Cardiac muscle cell (in vitro differentiated cells and primary cell): ENCODE measurements at places on chromosomes 16 and 17.

DNA sequence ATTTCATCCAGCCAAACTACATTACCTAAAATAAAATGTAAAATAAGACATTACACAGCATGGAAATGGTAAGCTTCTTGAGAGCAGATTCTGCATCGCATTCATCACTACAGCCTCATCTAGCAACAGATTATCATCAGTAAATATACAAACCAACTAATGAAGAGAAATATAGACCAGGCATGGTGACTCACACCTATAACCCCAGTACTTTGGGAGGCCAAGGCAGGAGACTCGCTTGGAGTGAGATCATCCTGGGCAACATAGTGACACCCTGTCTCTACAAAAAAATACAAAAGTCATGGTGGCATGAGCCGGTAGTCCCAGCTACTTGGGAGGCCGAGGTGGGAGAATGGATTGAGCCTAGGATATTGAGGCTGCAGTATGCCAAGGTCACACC is 19.9 kb downstream of the NCBP3 start:
- DNase-seq, result no peak

DNA sequence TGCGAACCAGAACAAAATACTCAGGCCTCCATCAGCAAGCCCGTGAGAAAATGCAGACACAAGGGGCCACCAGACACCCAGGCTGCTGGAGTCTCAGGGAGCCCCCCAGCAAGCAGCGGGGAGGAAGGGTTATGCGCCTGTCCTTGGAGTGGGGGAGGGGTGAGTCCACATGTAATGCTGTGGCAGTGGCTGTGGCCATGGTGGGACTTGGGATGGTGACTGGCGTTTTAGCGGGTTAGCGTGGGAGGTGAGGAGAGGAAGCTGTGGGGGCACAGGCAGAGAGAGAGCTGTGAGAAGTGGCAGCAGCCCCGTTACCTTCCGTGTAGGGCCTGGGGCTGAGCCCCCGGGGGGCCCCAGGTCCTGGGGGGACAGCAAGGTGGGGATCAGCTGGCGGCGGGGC is 58.3 kb downstream of the SRCIN1 start:
- DNase-seq, result no peak

DNA sequence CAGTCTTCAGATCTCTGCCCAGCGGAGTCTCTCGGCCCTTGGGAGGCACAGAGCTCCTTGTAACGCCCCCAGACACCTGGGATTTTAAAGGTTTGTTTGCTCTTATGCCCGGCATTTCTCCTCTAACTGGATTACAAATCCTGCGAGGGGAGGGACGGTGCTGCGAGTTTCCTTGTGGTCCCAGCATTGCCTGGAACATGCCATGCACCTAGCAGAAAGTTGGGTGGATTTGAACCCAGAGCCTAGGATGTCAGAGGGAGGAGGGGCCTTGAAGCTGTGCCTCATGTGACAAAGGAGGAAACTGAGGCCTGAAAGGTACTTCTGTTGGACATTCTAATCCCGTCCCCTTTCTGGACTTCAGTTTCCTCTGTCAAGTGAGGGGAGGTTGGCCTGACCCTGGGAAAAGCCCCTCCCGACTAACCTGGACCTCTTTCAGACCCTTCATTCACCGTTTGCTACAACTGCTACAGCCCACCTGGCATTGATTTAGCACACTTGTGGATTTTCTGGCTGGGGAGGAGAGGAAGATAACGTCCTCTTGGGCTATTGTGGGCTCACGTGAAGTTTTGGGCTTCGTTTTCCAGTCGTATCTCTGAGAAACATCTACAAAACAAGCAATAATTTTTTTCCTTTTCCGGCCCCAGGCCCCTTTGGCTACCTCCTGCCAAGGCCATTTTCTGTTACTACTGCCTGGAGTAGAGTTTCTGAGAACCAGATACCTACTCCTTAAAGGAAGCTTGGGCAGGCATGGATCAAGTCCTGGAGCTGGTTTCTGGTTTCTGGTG is 30.9 kb downstream of the MRC2 start:
- DNase-seq, result no peak

- DNase-seq, result no peak
Measured at GRCh38 chr17:38910325-38910724, 15.1 kb upstream of the LASP1NB start.

DNA sequence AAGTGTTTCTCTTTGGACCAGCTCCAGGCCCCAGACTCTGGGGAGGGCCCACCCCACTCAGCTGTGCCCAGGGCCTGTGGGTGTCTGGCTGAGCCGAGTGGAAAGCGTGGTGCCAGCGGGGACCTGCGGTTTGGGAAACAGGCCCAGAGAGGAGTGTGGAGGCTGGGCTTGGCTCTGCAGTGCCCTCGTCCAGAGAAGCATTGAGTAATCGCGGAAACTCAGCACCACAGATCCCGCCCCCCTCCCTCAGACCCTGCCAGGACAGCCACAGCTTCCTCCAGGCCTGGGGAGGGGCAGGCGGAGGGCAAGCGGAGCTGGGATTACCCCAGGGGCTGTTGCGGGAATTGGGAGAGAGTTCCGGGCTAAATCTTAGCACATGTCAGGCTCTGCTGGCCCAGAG is 14.6 kb upstream of the PITPNA start:
- peak; percentile 98 for DNase-seq

GRCh38 chr16:4110680-4111079 is 5.6 kb downstream of the ADCY9 start:
- no peak for DNase-seq

DNA sequence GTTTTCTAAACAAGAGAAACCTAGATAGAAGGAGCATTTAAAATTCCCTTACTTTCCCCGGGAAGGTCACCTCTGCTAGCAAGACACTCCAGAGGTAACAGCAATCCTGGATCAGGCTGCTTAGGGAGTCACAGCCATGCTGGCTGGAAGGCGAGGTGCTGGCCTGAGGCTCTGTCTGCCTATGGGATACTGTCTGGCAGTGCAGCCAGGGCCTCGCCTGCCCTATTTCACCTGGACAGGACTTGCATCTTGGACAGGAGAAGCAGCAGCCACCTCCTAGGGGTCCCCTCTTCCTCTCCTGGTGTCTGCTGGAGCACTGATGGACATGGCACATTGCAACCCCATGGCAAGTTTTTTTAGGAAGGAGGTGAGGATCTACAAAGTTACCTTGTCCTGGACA is 15.1 kb downstream of the FA2H start:
- DNase-seq, result no peak

DNA sequence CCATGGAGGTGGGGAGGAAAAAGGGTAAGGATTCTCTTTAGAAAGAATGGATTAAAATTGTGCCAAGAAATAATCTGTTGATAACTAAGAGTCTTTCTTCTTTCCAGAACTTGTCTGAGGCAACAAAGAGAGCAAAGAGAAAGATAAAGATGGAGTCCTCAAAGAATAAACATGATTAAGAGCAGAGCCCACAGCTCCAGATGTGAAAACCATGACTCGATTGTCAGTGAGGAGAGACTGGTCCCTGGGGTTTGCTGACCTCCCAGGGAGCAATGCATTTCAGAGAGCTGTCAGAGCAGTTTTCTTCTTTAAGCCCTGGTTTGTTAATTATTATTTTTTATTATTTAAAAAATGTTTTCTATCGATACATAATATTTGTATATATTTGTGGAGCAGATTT is 74.6 kb downstream of the TMEM100 start:
- DNase-seq, result no peak

DNA sequence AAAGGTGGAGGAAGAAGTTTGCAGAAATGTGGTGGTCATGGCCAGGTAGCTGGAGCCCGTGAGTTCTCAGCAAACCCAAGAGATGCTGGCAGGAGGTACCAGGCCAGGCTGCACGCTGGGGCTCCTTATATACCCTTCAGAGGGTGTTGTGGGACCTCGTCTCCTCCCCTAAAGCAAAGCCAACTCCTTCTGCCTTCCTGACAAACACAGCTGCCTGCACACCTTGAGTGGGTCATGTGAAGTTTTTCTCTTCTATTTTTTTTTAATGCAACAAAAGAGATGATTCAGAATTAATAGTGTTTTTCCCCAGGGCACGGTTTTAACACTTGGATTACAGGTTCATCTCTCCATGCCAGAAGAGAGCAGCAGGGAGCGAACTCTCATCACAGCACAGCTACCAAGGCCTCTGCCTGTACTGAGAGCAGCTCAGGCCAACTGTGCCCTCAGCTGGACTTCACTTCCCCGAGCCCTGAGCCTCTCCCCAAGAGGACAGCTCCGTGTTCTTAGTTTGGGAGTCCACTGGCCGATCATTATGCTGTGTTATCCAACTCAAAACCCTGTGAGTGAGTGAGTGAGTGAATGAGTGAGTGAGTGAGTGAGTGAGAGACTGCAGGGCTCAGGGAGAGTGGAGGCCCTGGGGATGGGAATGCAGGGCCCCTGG is at the start of gene KRT15:
Gene KRT15 (minus strand): TSS at position 102 of the 661 bp plus-strand sequence. CDS start 63 bp downstream, at position 39.
- DNase-seq, result no peak

GRCh38 chr17:80856863-80857755 is 134.5 kb upstream of the CHMP6 start:
- no peak for DNase-seq

DNA sequence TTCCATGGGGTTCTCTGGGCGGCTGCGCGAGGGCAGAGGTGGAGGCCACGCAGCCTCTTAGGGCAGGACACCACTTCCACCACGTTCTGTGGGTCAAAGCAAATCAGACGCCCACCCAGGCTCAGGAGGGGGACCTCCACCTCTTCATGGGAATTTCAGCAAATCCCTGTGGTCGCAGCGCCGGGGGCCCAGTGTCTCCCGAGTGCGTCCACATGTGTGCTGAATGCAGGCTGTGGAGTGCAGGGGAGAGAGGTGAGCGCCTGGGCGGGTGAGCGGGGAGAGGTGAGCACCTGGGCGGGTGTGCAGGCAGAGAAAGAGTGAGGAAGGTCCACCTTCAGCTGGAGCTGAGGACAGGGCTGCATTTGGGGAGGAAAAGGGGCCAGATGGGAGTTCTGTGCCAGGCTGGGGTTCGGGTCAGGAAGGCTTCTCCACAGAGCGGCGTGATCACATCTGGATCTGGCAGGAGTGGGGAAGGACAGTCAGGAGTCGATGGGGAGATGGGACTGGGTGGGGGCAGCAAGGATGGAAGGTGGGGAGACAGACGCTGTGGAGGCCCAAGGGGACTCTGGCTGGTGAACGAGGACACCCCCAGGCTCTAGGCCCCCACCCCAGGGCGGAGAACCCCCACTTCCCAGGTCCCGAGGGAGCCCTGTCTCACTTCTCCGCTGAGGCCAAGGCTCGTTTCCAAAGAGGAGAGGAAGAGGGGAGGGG is 36.8 kb upstream of the CBFA2T3 start:
- no peak for DNase-seq

- DNase-seq, result peak; percentile 45
Measured at GRCh38 chr17:18362698-18363100, 651 bp downstream of the SHMT1 start.

DNA sequence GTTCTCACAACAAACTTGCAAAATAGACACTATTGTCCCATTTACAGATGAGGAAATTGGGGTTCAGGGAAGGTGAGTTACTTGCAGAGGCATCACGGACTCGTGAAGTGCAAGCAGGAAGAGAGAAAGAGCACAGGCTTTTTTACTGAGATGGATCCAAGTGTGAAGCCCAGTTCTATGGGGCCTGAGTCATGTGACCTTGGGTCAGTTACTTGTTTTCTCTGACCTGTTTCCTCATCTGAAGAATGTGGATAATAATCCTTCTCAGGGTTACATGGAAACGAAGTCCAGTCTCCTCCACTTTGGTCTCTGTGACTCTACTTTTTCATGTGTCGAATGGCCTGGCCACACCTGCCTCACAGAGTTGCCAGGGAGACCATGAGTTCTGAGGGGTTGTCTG is 134.4 kb downstream of the SPACA3 start:
- DNase-seq, result no peak

DNA sequence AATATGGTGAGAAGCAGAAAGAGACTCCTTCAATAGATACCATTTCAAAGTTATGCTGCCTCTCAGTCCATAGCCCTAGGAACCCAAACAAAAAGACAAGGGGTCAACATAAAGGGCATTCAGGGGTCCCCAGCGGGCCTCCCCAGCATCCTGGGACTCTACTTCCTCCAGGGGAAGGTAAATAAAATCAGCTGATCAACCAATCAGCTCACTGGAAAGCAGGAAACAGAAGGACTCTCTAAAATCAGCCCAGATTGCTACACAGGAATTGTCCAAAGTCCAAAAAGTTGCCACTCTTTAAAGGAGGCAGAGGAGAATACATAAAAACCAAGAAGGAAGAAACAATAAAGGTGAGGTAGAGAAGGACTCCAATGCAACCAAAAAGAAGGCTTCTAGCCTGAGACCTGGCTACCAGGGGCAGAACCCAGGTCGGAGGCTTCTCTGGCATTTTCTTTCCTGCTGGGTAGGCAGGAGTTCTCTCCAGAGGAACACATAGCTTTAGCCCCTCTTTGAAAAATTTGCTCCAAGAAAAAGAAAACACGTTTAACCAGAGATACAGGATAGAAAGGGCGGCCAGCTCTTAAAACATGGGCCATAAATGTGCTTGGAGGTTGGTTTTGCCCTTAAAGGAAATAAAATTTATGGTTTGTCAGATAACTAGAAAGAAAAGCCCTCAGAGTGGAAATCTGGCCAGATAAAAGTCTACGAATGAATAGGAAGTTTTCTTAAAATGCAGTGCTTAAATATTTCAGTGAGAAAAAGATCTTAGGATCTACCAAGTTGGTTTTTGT is 404.6 kb downstream of the SOX9 start:
- DNase-seq, result no peak

DNA sequence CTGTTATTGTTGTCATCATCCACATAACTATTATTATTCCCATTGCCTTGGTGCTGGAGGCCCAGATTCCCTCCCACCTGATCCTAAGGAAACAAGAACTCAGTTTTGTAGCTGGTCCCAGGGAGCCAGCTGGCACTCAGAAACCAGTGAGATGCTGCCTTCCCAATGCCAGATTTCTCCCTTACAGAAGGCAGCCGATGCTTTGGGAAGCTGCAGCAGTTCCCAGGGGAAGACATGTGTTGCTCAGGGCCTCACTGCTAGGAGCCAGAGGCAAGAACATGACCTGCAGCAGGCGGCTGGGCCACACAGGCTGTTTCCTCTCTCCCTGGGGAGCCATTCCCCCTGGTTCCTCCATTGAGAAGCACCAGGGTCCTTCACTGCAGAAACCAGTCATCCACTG is 59.9 kb upstream of the GRIN2A start:
- DNase-seq, result no peak

GRCh38 chr16:75566758-75567255 is 628 bp downstream of the GABARAPL2 start:
- DNase-seq, result peak; percentile 34

- DNase-seq, result no peak
Measured at GRCh38 chr17:82029391-82029790, 2.1 kb upstream of the RAC3 start.

GRCh38 chr16:10619271-10619849 is 39.0 kb upstream of the EMP2 start:
- DNase-seq, result no peak

DNA sequence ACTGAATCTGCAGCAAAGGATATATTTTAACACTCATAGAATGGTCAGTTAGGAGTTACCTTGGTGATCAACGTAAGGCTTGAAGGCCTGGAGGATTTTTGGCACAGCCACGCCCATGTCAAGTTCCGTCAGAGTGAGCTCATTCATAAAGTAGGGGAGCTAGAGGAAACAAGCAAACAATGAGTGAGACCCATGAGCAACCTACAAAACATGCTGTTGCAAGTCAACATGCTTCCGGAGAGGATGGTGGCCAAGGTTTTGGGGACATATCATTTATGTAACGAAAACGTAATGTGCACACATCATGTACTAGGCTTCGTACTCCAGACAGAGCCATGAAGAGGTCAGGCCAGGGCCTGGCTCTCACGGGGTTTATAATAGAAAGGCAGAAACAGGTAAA is 41.1 kb upstream of the ERN1 start:
- peak; percentile 47 for DNase-seq
